ENCODE measurements at places on chromosomes 6 and 20.
A peak's percentile ranks its signal among the peaks of the same experiment; 100 is the strongest.

GRCh38 chr6:17883665-17884497, 103.6 kb downstream of the KIF13A start:
- no peak for DNase-seq

DNA sequence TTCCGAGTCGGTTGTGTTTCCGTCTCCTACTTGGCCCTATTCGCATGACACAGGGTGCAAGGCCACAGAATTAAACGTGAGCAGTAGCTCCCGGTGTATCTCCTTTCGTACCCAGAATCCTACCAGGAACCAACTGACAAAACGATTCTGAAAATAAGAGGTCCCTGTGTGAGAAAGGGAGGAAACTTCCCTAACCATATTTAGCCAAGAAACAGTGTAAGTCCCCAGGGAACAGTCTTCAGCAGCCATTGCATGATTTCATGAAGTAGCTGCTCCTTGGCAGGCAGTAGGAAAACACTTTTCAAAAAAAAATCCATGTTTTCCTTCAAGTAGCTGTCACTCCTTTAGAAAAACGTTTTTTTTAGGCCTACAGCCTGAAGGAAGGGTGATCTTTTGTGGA, 46.9 kb downstream of the PDE10A start:
- no peak for DNase-seq

DNA sequence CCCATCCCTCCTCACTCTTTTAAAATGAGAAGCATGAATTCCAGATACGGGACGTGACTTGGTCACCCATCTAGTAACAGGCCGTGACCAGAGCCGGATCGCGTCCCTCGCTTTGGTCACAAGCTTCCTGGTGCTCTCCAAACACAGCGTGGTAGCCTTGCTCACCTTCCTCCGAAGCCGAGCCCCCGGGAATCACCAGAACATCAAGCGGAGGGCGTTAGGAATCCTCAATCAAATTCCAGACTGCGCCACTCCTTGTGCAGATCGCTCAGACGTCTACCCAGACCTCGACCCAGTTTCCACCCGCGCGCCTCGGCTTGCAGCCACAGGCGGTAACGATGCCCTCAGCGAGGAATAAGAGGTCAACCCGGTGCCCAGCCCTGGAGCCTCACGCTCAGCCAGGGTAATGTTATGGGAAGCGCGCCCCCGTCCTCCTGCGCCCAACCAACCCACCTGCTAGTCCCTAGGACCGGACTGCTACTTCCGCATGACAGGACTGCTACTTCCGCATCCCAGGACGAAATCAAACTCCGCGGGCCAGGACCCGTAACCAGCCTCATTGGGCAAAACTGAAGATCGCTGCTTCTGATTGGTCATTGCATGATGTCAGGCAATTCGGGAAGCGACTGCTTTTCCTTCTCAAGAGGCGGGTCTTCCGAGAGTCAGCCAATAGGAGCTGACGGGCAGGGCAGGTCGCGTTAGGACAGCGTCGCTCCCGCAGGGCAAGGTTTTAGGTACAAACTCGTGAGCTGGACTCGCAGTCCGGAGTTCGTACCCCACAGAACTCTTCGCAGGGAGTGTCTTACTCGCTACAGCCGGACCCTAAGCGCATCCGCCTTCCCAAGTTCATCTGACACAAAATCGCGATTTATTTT, at the start of gene MTFR2:
TSS of gene MTFR2 (minus strand) at position 501 of the 875 bp plus-strand sequence. CDS start 1,212 bp downstream, outside the sequence.
- DNase-seq: peak; percentile 80

DNA sequence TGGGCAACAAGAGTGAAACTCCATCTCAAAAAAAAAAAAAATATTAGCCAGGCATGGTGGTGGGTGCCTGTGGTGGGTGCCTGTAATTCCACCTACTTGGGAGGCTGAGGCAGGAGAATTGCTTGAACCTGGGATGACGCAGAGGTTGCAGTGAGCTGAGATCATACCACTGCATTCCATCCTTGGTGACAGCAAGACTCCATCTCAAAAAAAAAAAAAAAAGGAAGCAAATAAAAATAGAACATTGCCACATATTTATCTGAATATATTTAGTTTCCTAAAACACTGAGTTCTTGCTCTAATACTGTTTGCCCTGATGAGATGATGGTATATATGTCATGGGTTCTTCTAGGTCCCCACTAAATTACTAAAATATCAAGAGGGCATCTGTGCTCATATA, 28.4 kb downstream of the CASP8AP2 start:
- DNase-seq: no peak

- DNase-seq: no peak
Measured at GRCh38 chr6:90914312-90914711, 327.4 kb upstream of the MAP3K7 start.

GRCh38 chr6:141105481-141105880, 1027.2 kb upstream of the GJE1 start:
- DNase-seq: no peak

GRCh38 chr6:19818805-19819204, 18.4 kb upstream of the ID4 start:
- no peak for DNase-seq

Data from activated naive CD8-positive, alpha-beta T cell treated with anti-CD3 and anti-CD28 coated beads, Interleukin-2, amount 50 U/mL, for 16 hours (primary cell).